ENCODE measurements at places on chromosomes 4 and X.

DNA sequence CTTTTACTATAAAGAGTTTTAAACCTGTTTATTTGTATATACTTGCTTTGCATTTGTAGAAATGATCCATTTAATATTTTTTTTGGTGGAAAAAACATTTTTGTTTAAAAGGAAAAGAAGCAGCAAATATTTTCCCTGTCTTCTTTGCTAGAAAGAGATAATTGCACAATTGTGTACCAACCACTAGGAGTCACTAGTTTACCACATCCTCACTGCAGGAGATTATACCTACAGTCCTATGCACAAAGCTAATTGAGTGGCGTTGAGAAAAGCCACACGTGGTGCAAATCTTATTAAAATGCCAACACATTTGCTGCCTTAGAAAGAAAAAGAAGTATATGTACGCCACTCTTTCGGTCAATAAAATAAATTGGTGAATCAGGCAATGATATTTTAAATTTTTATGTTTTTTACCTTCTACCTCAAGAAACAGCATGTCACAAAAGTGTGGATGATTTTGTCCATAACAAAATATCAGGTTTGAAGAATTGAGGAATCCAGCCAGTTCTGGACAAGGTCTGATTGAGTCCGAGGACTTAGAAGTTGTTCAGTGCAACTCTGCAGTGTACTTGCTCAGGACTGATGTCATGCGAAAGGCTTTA lies 102.9 kb downstream of the GRXCR1 start:
- H3K4me3 ChIP-seq = no peak overlapping the region
- no peaks in the 10 kb centered on the region for H3K27me3 ChIP-seq
- no peaks in the 10 kb centered on the region for H3K36me3 ChIP-seq
- no peak overlapping the region for H3K27ac ChIP-seq

DNA sequence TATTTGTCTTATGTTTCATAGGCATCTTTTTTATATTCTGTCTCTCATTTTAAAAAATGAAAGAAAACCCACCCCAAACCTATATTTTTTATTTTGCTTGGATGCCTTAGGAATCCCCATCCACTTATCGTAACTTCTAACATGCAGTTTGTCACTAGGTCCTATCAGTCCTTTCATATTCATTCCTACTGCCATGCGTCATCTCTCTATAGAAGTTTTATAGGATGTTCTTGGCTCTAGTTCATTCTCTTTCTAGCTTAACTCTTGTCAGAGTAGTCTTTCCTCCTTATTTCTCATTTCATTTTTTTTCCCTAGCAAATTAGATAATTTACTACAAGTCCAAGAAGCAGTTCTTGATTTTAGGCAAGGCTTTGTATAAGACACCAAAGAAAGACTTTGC lies 92.7 kb downstream of the LARP1B start:
- H3K4me1 ChIP-seq = no peaks in the 10 kb centered on the region
- no peaks in the 10 kb centered on the region for H3K36me3 ChIP-seq
- no peaks in the 10 kb centered on the region for H3K27me3 ChIP-seq
- no peak overlapping the region for H3K4me3 ChIP-seq
- no peak overlapping the region for H3K27ac ChIP-seq
- no peak for DNase-seq

GRCh38 chr4:89404530-89404929 lies 96.9 kb upstream of the GPRIN3 start:
- no peaks in the 10 kb centered on the region for H3K27me3 ChIP-seq
- DNase-seq = no peak
- H3K36me3 ChIP-seq = no peaks in the 10 kb centered on the region
- H3K4me3 ChIP-seq = no peak overlapping the region

DNA sequence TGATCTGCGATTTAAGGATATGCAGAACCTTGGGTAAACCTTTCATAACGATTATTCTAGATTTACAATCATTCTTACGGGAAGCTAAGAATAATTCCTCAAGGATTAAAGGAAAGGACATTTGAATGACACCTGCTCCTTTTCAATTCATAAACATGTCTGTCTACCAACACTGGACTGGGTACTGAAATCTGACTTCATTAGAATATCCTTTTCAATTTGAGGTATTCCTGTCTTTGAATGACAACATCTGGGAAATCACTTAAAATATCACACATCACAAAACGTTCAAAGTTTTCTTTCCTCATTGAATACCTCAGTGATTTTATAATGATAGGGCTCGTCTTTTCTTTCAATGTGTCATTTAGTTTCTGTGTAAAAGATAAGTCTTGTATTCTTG lies 87.7 kb downstream of the CFAP47 start:
- no peaks in the 10 kb centered on the region for H3K4me1 ChIP-seq
- H3K27ac ChIP-seq = no peak overlapping the region
- no peaks in the 10 kb centered on the region for H3K27me3 ChIP-seq

GRCh38 chrX:10755439-10756334 lies 135.3 kb upstream of the MID1 start:
- H3K4me1 ChIP-seq = peaks cover 31% of the 10 kb centered on the region
- no peaks in the 10 kb centered on the region for H3K36me3 ChIP-seq
- H3K4me3 ChIP-seq = peak overlapping the region; percentile 17
- H3K27me3 ChIP-seq = no peaks in the 10 kb centered on the region
- peak; percentile 89 for DNase-seq
- H3K27ac ChIP-seq = peak overlapping the region; percentile 89

DNA sequence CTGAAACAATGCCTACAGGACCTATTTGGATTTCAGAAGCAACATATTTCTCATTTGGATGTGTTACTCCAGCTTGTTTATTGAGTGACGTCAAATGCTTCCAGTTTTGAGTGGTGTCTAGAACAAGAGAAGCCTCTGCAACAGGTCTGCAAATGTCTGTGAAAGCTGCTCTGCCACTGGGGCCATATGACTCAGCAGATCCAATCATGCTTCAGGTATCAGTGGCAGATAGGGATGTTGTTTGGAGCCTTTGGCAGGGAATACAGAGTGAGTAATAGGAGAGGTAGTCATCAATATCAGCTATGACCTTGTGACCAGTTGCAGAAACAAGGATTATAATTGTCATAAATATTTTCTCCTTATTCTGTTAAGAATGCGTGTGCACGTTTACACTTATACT lies 141.1 kb upstream of the ZXDA start:
- H3K4me1 ChIP-seq = no peaks in the 10 kb centered on the region
- no peaks in the 10 kb centered on the region for H3K27me3 ChIP-seq
- no peak overlapping the region for H3K27ac ChIP-seq
- no peaks in the 10 kb centered on the region for H3K36me3 ChIP-seq

DNA sequence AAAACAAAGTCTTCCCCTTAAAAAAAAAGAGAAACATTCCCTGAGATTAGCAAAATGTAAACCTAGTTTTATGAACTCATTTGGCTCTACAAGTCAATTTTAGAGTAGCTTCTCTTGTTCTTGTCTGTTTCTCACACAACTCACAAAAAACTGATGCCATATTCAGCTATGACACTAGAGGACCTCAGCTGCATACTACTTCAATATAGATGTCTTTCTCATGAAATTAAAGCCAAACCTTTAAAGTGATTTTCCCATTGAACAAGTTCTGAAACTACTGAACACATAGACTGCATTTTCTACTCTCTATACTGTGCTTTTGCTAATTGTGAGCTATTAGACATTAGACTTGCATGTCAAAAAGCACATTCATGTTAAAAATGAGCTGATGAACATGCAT lies 49.8 kb downstream of the TBCK start:
- H3K4me1 ChIP-seq = no peaks in the 10 kb centered on the region
- no peaks in the 10 kb centered on the region for H3K27me3 ChIP-seq
- H3K36me3 ChIP-seq = no peaks in the 10 kb centered on the region
- no peak overlapping the region for H3K27ac ChIP-seq
- H3K4me3 ChIP-seq = no peak overlapping the region

- H3K36me3 ChIP-seq = no peaks in the 10 kb centered on the region
- no peak overlapping the region for H3K27ac ChIP-seq
- H3K27me3 ChIP-seq = no peaks in the 10 kb centered on the region
These were observed 16.4 kb downstream of the INTS6L start for GRCh38 chrX:135536877-135537276.

DNA sequence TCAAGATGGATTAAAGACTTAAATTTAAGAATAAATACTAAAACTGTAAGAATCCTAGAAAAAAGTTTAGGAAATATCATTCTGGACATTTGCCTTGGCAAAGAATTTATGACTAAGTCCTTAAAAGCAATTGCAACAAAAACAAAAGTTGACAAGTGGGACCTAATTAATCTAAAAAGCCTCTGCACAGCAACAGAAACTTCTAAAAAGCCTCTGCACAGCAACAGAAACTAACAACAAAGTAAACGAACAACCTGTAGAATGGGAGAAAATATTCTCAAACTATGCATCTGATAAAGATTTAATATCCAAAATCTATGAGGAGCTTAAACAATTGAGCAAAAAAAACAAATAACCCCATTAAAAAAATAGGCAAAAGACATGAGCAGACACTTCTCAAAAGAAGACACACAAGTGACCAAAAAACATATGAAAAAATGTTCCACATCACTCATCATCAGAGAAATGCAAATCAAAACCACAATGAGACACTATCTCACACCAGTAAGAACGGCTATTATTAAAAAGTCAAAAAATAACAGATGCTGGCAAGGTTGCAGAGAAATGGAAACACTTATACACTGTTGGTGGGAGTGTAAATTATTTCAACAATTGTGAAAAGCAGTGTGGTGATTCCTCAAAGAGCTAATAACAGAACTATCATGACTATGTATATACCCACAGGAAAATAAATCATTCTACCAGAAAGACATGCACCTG lies 5.5 kb upstream of the OPRPN start:
- no peaks in the 10 kb centered on the region for H3K27me3 ChIP-seq
- no peak overlapping the region for H3K27ac ChIP-seq
- no peak overlapping the region for H3K4me3 ChIP-seq
- no peak for DNase-seq
- no peaks in the 10 kb centered on the region for H3K4me1 ChIP-seq

- H3K27ac ChIP-seq = no peak overlapping the region
- no peaks in the 10 kb centered on the region for H3K27me3 ChIP-seq
- no peaks in the 10 kb centered on the region for H3K36me3 ChIP-seq
- H3K4me3 ChIP-seq = no peak overlapping the region
- no peaks in the 10 kb centered on the region for H3K4me1 ChIP-seq
- DNase-seq = peak; percentile 54
These were observed 29.0 kb upstream of the ERVMER34-1 start for GRCh38 chr4:52780206-52780605.

GRCh38 chr4:89438102-89438831 lies 130.7 kb upstream of the GPRIN3 start:
- H3K27me3 ChIP-seq = no peaks in the 10 kb centered on the region
- no peak overlapping the region for H3K4me3 ChIP-seq
- no peaks in the 10 kb centered on the region for H3K36me3 ChIP-seq
- no peak for DNase-seq

DNA sequence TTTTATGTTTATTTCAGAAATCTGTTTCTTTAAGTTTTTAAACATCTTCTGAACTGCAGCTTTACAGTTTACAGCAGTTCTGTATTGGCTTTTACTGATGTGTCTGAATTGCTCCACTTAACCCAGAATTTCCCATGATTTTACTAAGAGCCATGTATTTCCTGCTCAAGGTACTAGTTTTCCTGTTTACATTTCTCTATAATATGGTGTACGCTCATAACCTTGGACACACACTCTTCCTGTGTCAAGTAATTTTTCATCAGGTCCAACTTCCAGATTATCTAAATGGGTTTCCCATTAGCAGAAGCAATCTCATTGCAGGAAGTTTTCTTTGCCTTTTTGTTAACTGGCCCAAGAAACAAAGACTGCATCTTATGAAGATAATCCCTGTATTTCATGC lies 12.3 kb downstream of the ELF2 start:
- no peak overlapping the region for H3K4me3 ChIP-seq
- no peak overlapping the region for H3K27ac ChIP-seq
- H3K27me3 ChIP-seq = no peaks in the 10 kb centered on the region
- DNase-seq = no peak

DNA sequence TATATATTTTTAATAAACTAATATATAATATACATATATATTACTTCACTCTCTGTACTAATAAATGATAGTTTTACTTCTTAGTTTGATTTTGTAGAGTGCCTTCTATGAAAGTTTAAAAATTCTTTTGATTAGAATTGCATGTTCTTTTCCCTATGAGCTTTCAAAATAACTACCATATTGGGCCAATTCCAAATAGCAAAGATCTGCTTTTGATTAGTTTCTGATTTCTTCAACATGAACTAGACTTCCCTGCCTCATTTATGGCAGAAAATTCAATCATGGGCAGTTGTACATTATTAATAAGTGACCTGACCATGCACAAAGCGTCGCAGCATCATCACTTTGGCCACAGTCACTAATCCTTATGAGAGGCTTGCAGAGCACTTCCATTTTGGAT lies 48.9 kb upstream of the TEX13A start:
- H3K27ac ChIP-seq = no peak overlapping the region
- no peaks in the 10 kb centered on the region for H3K4me1 ChIP-seq
- no peak overlapping the region for H3K4me3 ChIP-seq
- no peaks in the 10 kb centered on the region for H3K36me3 ChIP-seq
- no peak for DNase-seq
- H3K27me3 ChIP-seq = no peaks in the 10 kb centered on the region

GRCh38 chr4:83821493-83821892 lies 285.6 kb downstream of the GPAT3 start:
- H3K27ac ChIP-seq = no peak overlapping the region
- H3K36me3 ChIP-seq = no peaks in the 10 kb centered on the region
- no peak overlapping the region for H3K4me3 ChIP-seq
- no peaks in the 10 kb centered on the region for H3K27me3 ChIP-seq
- H3K4me1 ChIP-seq = no peaks in the 10 kb centered on the region
- DNase-seq = no peak

- DNase-seq = no peak
- H3K4me3 ChIP-seq = no peak overlapping the region
- H3K27ac ChIP-seq = no peak overlapping the region
- no peaks in the 10 kb centered on the region for H3K4me1 ChIP-seq
- no peaks in the 10 kb centered on the region for H3K27me3 ChIP-seq
- peaks cover 21% of the 10 kb centered on the region for H3K36me3 ChIP-seq
These were observed 108.6 kb downstream of the TNIP2 start for GRCh38 chr4:2647403-2648158.

- no peak overlapping the region for H3K4me3 ChIP-seq
- no peaks in the 10 kb centered on the region for H3K36me3 ChIP-seq
- no peak overlapping the region for H3K27ac ChIP-seq
- H3K27me3 ChIP-seq = no peaks in the 10 kb centered on the region
- peak; percentile 7 for DNase-seq
These were observed 53.8 kb downstream of the VSIG4 start for GRCh38 chrX:65985922-65986588.

GRCh38 chr4:190014771-190015537 lies 12.1 kb downstream of the FRG2 start:
- no peak for DNase-seq
- H3K4me1 ChIP-seq = no peaks in the 10 kb centered on the region
- no peak overlapping the region for H3K4me3 ChIP-seq

GRCh38 chr4:38559374-38559773 lies 104.6 kb upstream of the KLF3 start:
- no peak overlapping the region for H3K4me3 ChIP-seq
- DNase-seq = no peak
- no peak overlapping the region for H3K27ac ChIP-seq
- H3K36me3 ChIP-seq = no peaks in the 10 kb centered on the region
